ENCODE measurements at places on chromosomes 7 and 10. TPM values are rescaled to one million over a fixed set of nuclear protein-coding genes. Genes with fewer than 3 reads are reported as not detected.

DNA sequence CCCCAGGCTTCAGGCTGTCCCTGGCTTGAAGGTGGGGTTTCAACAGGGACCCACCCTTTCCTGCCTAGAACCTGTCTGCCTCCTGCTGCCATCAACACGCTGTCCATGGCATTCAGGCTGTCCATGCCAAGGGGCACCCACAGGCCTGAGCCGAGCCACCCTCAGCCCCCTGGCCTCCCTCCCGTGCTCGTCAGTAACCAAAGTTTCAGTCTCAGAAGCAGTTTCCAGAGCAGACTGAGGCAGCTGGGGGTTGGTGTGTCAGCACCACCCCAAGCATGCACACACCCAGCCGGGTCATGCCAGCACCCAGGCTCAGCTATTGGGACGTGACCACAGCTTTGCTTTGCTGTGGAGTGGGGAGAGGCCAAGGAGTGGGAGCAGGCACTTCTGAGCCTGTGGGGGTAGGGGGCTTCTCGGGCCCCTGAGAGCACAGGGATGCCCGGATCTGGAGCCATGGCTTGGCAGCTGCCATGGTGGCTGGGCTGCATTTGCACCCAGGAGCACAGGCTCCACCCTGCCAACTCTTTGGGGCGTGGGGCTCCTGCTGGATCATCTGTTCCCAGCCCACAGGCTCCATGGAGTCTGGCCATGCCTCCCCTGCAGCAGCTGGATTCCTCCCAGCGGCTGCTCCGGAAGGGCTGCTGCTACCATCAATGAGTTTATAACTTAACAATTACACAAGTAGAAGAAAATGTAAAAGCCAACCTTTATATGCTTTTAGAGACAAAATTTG, 314.5 kb upstream of the SEMA3C start:
- peak; percentile 13 for DNase-seq

DNA sequence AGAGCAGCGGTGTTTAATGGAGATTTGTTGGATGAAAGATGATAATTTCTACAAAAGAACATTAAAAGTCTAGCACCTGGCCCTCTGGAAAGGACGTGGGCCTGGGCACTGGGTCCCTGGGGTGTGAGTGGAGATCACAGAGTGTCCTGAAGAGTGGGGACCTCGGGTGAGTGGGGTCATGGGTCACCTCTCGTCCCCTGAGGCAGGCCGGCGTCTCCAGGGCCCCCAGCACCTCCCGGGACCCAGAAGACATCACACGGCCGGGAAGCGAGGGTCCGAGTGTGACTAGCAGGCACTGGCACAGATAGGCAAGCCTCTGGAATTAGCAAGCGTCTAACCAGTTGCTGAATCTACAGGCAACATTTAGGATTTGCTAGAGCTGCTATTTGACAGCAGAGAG, 257.2 kb downstream of the MAD1L1 start:
- DNase-seq, result no peak

- DNase-seq, result no peak
Observed at GRCh38 chr7:3438352-3438751, 137.3 kb downstream of the SDK1 start.

DNA sequence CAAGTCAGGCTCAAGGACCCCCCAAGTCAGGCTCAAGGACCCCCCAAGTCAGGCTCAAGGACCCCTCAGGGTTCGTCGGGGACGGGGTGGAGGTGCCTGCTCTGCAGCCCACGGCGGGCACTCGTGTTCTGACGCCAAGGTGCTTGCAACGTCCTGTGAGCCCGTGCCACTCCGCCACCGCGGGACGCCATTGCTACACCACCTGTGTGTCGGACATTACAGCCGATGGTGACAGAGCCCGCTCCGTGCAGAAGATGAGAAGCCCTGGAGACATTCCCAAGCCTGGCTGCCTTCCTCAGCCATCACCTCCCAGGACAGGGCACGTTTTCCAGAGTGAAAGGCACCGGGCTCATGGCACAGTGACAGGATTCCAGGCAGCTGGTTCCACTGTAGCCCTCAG, 97.7 kb upstream of the DNAAF5 start:
- DNase-seq, result no peak

DNA sequence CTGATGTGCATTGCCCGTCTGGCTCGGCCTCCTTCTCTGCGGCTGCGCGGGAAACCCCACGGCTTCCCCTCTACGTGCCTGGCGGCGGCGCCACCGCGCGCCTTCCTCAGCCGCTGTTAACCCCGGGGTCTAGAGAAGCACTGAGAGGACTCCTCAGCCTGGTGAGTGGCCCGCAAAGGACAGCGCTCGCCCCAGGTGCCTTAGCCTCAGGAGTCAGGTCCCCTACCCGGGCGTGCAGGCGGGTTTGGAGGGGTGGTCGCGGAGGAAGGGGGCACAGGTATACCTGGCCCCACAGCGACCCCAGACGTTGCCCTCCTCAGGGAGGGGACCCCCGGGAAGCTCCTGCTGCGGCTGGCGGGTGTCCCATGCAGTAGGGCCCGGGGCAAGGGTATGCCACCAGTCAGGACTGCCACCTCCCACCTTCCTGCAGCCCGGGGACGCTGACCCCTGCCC, 51.0 kb downstream of the ARL5B start:
- DNase-seq, result no peak

DNA sequence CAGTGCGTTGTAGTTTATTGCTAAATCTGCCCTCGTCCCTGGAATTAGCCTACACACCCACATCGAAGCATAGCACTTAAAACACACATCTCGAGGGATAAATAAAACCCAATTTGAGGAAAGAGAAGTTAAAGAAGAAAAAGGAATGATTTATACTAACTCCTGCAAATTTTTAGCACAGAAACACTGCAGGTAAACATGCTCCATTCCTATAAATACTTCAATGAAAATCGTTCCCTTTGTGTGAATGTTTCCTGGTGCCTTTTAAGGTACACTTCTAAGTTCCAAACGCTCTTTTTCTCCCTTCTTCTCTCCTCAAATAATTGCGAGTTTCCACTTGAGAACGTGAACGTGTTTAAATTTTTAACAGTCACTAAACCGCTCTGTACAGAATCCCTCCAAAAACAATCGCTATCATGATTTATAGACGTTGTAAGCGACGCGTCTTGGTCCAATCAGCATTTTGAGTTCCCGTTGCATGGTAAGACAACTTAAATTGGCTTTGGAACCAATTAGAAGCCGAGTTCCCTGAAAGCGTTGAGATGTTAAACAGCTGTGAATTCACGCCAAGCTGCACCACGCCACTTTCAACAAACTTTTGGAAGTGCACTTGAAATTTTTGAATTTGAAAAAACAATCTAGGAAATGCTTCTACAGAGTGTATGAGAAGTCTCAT, 12.5 kb upstream of the EBLN1 start:
- DNase-seq, result no peak

- peak; percentile 74 for DNase-seq
Observed at GRCh38 chr7:101901661-101902491, 84.5 kb downstream of the CUX1 start.

DNA sequence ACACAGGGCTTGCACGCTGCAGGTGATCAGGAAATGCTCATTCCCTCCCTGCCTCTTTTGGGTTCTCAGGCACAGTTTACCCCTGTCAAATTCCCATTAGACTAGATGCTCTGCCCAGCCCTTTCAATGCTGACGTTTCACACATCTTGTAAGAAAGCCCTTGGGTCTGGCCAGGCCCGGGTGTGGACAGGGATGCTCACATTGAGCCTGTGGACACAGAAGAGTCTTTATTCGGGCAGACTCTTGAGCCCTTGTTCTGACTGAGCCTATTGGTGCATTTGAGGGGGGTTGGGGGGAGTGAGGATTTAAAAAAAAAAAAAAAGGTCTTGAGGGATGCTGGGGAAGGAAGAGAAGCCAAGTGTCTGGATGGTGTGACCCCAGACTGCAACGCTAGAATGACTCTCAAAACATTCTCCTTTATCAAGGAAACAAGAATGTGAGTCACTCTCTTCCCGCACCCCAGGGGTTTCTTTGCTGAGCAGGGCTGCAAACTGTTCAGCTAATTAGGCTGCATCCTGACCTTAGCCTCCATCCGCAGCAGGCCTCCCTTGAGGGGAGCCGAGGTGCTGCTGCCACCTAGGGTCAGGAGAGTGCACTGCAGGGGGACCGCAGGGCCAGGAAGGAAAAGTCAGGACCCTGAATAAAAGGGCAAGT, 53.6 kb upstream of the TMEM72 start:
- peak; percentile 85 for DNase-seq

DNA sequence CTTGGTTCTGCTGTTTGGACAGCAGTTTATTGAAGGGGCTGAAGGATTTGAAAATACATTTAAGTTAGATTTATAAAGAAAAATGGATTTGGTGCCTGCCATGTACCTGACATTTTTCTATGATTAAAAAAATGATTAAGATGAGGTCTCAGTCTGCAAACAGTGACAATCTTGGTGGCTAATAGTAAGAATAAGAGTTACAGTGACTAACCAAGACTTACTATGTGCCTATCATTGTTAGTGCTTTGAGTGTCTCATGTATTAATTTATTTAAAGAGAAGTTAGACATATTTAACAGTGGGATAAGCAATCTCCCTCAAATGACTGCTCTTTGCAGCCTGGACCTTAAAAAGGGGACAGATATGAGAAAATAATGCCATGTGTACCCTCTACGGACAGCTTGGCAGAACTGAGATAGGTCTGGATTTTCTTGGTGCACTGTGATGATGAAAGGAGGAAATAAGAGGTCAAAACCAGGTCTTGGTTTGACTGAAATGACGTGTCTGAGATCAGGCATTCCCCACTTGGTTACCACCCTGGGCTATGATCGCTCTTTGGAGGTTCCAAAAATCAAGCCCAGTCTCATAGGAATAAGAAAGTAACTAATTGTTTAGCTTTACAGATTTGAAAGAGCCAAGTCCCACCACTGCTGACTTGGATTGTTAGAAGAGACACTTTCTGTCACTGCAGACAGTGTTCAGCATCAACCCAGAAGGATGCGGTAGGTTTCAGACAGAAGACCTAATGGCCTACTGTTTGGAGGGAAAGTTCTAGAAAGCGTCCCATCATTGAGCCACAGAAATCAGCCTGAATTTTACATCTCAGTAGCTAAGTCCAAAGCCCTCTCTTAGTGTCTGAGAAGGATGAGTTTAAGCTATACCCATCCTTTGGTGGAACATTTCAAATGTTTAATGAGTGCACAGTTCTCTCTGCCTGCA, 2.1 kb downstream of the CASP7 start:
- no peak for DNase-seq

DNA sequence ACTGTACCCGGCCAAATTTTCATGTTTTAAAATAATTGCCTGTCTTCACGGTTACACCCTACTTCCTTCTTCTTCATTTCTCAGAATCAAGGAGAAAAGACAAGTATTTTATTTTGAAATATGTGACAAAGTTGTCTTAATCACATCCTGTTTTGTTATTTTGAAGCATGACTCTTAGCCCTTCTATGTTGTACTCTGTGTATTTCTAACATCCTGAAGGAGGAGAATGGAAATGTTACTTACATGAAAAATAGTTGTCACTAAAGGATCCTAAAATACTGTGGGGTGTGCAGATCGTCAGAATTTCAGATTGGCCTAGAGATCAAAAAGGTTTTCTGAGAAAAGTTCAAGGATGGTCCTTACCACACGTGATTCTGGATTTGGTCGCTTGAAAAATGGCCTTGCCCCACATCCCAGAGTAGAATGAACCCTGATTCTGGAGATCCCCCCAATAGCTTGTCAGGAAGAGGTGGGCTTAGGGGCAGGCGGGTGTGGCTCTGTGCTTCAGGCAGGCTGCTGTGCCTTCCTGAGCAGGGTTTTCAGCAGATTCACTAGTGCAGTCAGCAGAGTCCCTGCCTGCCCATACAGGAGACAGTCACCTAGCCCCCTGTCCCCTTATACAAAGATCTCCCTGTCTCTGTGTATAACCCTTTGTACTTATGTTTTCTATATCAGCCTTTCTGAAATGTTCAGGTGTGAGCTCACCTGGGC, 8.6 kb downstream of the UPP1 start:
- DNase-seq, result no peak

NUTM2B gene
- 0.92 TPM for total RNA-seq

AZGP1 gene
- total RNA-seq, result not detected
